ENCODE measurements at places on chromosomes 4 and X. TPM values are rescaled to one million over a fixed set of nuclear protein-coding genes. Genes with fewer than 3 reads are reported as not detected.

DNA sequence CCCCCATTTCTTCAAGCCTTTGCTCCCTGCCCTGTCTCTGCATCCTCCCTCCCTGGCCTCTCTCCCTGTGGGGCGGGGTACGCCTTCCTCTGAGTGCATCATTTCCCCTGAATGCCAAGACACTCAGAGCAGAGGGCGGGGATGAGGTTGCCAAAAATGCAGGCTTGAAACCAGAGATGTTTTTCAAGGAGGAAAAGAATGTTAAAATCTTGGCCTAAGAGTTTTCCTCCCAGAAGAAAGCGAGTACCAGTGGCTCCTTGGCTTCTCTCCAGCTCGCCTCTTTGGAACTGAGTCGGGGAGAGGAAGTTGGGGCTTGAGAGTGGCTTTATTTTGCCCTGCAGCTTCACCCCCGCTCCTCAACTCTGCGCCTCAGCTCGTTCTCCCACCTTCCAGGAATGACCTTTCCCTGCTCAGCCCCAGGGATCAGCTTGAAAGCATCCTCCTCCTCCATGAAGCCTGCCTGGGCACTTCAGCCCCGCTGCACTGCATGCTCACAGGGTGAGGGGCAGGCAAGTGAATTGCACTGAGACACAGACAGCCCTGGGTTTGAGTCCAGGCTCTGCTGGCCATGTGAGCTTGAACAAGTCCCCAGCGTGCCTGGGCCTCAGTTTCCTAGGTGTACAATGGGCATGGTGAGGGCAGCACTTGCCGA, 57.5 kb upstream of the SORCS2 start:
- no peak for DNase-seq

GRCh38 chr4:19739101-19739651, 512.5 kb upstream of the SLIT2 start:
- no peak for DNase-seq

GRCh38 chr4:47167081-47168035, 136.0 kb downstream of the GABRB1 start:
- no peak for DNase-seq

Gene ADRA2C
- 7.9 TPM for total RNA-seq

DNA sequence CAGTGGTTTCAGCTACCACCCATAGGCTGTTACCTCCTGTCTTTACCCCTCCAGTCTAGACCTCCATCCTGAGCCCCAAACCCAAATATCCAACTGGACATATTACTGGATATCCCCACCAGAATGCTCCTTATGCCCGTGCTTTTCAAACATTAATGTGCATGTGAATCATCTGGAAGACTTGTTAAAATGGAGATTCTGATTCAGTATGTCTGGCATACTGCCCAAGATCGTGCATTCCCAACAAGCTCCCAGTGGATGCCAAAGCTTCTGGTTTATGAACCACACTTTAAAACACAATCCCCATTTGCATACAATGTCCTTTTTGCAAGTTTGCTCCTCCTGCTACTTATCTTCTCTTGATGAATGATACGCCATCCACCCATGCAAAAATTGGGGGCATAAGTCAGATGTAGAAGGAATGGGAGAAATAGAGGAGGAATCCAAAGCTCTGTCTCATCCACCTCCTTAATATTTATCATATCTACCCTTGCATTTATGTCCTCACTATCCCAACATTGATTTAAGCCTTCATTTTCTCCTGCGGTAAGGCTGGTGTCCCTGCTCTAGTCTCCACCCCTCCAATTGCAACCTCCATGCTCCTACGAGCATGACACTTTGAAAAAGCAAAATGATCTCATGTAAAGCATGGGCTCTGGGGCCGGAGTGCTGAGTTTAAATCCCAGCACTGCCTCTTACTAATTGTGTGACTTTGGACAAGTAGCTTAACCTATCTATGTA, 7.4 kb upstream of the PGRMC1 start:
- DNase-seq, result no peak

Gene TBC1D14
- 56.9 TPM for total RNA-seq

Gene RBM10
- total RNA-seq, result 61.9 TPM

Gene NUP62CL
- total RNA-seq, result 4.2 TPM

DNA sequence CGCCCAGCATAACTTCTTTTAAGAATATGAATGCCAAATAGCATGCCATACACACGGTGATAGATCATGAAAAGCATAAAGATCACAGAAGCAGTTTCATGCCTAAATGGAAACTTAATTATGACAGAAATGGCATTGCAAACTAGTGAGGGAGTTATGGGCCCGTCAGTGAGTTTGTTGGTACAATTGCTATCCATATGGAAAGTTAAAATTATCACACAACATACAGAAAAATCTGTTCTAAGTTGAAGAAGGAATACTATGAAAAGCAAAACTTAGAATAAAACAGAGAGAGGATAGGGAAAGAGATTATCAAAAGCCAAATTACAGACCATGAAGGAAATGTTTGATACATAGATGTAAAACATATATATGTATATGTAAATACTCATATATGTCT, 30.2 kb upstream of the RAP1GDS1 start:
- DNase-seq, result no peak

GRCh38 chr4:153281476-153281875, 63.0 kb upstream of the MND1 start:
- no peak for DNase-seq

DNA sequence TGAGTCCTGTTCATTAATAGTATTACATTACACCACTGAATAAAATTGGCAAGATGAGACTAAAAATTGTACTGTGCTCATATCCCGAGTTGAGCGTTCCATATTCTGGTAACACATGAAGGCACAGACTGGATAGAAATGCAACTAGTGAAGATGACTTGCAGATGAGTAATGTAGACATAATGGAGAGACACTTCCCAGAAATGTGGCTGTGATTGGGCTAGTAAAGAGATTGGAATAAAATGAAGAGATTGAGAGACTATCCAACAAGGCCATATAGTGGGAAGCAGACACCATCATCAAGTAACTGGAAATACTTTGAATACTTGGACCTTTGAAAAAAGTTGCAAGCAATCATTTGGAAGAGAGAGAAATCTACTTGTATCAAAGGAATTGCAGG, 77.3 kb downstream of the DCAF8L1 start:
- DNase-seq, result no peak

DNA sequence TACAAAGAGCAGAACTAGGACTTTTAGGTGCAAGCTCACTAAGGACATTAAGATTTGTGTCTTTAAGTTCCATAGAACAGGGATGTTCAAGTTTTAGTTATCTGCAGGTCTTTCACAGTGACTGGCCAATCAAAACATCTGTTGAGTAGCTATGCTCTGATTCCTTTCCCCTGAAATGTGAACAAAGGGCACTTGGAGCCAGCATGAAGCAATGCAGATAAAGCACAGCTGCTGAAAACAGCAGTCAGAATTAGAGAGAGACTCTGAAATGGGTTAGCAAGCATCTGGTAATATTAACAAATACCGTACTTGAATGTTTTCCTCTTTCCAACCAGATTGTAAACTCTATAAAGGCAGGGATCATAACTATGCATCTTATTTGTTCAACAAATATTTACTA, 276.9 kb downstream of the RAB28 start:
- DNase-seq, result no peak
